Inflammatory macrophage (primary cell): ENCODE measurements at places on chromosomes 5 and 9.

DNA sequence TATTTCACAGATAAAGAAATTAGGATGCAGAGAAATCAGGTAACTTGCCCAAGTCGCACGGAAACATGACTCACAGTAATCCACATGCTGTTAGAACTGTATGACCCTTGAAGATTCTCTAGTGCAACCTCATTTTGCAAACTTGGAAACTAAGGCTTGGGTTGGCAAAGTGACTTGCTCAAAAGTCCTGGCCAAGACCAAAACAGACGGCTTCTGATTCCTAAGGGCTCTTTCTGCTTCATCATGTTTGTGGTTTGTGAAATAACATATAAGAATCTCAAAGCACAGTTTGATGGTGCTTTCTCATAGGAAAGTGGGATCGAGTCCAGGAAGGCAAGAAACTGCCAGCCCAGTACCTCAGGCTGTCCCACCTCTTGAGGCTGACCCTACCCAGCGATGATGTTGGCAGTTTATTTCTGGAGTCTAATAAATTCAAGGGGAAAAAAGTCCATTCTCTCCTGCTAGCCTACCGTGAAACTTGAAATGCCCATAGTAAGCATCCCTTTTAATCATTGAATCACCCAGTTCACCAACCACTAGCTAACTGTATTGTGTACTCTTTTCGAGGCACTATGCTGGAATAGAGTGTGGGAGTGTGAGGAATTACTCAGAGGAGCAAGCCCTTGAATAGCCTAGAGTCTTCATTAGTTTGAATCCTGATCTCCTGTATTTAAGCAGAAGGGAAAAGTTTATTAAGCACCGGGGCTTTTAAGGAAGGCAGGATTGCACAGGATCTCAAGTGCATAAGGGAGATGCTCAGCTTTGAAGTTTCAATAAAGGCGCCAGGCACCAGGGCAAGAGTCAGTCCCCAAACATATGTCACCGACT, 14.1 kb downstream of the CAPSL start:
- no peak for DNase-seq

DNA sequence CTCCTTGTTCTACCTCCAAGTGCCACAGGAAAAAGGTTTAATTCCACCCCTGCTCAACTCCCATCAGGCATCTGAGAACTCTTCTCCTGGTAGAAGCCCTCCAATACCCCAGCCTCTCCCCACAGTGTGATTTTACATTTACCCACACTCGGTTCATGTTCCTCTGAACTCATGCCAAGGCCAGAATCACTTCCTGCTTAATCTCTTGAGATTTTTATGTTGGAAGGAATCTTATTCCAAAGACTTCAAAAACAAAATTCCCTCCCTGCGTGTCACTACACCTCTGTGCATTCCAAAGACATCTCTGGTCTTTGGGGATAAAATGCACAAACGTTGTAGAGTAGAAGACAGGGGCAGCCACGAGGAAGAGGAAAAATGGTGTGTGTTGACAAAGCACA, 186.8 kb downstream of the ACTL7B start:
- DNase-seq = no peak

- DNase-seq = no peak
Measured at GRCh38 chr5:65261499-65261898, 220.2 kb downstream of the ADAMTS6 start.

DNA sequence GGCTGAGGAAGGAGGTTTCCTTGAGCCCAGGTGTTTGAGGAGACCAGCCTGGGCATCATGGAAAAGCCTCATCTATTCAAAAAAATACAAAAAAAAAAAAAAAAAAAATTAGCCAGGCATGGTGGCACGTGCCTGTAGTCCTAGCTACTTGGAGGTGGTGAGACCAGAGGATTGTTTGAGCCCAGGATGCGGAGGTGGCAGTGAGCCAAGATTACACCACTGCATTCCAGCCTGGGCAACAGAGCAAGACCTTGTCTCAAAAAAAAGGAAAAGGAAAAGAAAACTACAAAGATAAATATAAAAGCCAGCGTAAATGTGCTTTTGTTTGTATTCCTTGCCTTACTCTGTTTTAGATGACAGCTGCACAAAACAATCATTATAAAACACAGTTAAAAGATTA, 2249.2 kb upstream of the C9orf72 start:
- DNase-seq = no peak

GRCh38 chr9:90457386-90458190, 185.0 kb downstream of the DIRAS2 start:
- no peak for DNase-seq

- DNase-seq = no peak
Measured at GRCh38 chr5:960551-960950, 48.1 kb upstream of the NKD2 start.

DNA sequence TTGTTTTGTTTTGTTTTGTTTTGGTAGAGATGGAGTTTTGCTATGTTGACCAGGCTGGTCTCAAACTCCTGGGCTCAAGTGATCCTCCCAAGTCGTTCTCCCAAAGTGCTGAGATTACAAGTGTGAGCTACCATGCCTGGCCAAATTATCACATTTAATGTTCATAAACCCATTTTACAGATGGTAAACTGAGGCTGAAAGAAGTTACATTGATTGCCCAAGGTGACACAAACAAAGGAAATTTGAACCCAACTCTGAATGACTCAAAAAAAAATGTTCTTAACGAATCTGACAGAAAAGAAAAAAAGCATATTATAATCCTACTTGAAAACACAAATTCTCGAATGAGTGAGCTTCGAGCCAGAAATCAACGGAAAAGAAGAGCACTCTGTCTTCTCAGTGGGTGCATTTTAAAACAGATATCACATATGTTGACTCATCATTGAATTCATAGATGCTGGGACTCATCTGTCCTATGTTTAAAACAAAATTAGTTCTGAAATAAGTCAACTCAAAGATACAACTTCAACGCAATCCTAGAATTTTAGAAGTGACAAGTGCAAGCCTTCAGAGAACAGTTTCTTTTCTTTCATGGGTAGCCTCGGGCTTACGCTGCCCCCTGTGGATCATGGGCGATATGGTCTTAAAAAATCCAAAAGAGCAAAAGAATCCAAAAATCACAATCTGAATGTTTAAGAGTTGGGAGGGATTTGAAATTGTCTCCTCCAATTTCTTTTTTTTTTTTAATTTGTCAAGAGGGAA, 28.4 kb downstream of the TIMD4 start:
- peak; percentile 17 for DNase-seq

- peak; percentile 57 for DNase-seq
Measured at GRCh38 chr9:31347082-31347617, 1037.3 kb upstream of the ACO1 start.

- DNase-seq = no peak
Measured at GRCh38 chr5:88515881-88516819, 247.5 kb upstream of the TMEM161B start.

DNA sequence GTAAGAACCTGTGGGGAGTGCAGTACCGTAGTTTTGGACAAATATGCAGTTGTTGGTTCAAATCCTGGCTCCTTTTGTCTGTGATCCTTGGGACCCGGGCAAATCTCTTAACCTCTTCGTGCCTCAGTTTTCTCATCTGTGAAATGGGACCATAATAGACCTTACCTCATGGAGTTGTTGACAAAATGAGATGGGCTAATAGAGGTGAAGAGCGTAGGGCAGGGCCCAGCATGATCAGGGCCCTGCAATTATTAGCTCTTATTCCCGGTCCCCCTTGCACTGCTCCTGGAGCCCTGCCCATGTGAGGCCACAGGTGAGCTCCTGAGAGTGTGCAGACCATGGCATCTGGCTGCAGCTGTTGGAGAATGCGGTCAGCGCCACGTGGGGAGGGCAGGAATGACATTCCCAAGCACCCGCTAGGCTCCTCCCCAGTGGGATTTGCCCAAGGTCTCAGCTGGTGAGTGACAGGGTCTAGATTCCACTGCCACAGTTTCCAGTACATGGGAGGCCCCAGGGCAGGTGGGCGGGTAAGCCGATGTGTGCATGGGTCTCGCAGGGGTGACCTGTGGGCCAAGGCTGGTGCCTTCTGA, 41.0 kb downstream of the NEK6 start:
- no peak for DNase-seq

GRCh38 chr5:57028161-57028560, 76.2 kb upstream of the MIER3 start:
- DNase-seq = no peak

GRCh38 chr5:179177711-179178575, 117.8 kb downstream of the ZNF354C start:
- no peak for DNase-seq

- no peak for DNase-seq
Measured at GRCh38 chr5:179281694-179282093, 63.6 kb downstream of the ADAMTS2 start.

GRCh38 chr5:140344683-140345423, 1.6 kb downstream of the HBEGF start:
- no peak for DNase-seq

GRCh38 chr5:176658817-176659511, 11.7 kb downstream of the TSPAN17 start:
- peak; percentile 6 for DNase-seq

DNA sequence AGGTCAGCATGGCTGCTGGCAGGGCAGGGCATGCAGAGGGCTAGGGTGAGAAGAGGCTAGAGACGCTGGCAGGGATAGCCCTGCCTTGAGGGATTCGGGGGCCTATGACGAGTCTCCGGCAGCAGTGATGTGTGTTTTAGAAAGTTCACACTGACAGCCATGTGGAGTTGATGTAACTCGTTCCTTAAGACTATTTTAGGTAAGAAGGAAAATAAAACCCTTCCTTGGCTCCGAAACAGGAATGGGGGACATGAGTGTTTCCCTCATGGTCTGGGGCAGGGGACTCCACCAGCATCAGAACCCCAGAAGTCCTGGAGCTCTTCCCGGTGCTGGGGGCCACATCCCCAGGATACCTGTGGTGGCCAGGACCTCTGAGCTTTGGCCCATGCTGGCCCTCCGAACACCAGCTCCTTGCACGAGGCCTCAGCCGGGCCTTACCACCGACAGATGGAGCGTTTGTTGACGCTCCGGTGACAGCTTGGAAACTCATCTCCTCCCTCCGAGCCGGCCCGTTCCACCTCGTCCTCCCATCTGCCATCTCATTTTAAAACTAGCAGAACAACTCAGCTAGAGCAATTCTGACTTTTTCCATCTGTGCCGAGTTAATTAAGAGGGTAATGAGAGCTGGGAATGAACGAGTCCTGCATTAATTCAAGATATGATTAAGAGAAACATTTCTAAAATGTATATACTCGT, 337.7 kb downstream of the CDK5RAP2 start:
- no peak for DNase-seq

DNA sequence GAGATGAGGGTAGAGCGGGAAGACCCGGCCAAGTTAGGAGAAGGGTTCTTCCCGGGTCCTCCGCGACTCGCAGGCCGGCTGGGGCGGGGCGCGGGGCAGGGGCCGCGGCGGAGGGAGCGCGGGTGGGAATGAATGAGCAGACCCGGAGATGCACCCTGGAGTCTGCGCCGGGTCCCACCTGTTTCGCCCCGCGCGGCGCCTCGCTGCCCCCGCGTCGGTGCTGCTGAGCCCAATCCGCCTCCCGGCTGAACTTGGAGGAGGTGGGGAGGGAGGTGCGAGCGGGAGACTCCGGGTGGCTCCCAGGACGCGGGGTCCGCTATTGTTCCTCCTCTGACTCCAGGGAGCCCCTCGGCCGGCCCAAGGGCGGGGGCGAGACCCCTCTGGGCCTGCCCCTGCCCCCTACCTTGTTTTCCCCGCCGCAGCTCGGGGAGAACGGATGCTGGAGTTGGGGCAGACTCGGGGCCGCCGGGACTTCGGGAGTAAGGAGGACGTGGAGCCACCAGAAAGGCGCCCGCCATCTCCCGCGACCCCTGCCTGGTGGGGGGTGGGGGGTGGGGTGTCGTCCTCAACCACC, 659 bp downstream of the RAI14 start:
- DNase-seq = no peak

DNA sequence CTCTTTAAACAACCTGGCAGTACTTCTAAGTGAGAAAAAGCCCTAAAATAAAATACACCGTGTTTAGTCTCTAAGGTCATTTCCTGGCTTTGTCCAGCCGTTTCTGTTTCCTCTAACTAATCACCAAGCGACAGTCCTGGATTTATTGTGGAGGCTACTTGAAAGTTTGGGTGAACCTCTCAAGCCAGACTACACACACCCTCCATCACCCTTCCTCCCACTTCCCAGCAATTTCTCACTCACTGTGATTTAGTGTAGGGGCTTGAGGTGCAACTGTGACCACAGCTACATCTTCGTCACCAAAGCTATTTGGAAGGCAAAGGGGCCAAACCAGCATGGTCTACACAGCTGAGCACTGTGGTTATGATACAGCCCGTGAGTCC, 240.0 kb upstream of the SLC24A2 start:
- DNase-seq = no peak

DNA sequence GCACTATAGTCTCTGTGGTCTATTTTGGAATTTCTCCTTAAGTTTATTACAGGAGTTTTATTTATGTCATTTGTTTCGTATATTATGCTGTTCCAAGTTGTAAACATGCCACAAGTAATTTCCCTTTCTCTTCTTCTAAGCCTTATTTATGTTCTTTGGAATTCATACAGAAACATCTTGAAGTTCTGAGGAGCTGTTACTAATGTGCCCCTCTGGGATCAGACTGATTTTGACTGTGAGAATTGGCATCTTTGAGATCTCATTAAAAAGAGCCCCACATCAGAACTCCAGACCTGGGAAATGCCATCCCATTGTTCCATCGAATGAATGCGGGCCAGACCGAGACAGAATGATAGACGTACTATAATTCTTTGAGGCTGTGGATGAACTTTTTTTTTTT, 138.8 kb upstream of the CD180 start:
- DNase-seq = no peak

- DNase-seq = no peak
Measured at GRCh38 chr5:138082033-138082432, 1.8 kb upstream of the WNT8A start.

GRCh38 chr9:447230-448025, 232.8 kb downstream of the DOCK8 start:
- no peak for DNase-seq

DNA sequence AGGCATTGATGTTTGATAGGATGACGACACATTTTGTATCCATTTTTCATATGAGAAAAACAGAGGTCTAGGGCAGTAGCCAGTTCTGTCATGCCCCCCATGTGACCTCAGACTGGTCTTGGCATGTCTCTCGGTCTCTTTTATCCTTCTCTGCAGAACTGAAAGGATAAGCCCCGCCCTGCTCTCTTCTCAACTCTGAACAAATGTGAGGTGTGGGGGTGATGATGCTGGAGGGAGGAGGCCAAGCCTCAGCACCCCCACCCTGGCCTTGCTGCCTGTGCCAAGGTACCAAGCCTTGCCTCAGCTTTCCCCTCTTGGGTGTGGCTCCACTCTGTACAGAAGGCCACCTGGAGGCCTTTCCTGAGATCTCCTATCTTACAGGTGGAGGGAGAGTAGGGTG, 19.5 kb upstream of the CRB2 start:
- DNase-seq = no peak

GRCh38 chr5:93532370-93532769, 48.6 kb downstream of the NR2F1-AS1 start:
- DNase-seq = no peak

GRCh38 chr5:71475788-71476384, 20.4 kb downstream of the BDP1 start:
- DNase-seq = peak; percentile 15

GRCh38 chr5:93236807-93237421, 344.1 kb downstream of the NR2F1-AS1 start:
- no peak for DNase-seq

- no peak for DNase-seq
Measured at GRCh38 chr9:23341346-23341745, 484.7 kb downstream of the ELAVL2 start.

- DNase-seq = peak; percentile 76
Measured at GRCh38 chr9:20980832-20981455, 50.5 kb downstream of the HACD4 start.
